ENCODE measurements at places on chromosomes 1 and 21.

DNA sequence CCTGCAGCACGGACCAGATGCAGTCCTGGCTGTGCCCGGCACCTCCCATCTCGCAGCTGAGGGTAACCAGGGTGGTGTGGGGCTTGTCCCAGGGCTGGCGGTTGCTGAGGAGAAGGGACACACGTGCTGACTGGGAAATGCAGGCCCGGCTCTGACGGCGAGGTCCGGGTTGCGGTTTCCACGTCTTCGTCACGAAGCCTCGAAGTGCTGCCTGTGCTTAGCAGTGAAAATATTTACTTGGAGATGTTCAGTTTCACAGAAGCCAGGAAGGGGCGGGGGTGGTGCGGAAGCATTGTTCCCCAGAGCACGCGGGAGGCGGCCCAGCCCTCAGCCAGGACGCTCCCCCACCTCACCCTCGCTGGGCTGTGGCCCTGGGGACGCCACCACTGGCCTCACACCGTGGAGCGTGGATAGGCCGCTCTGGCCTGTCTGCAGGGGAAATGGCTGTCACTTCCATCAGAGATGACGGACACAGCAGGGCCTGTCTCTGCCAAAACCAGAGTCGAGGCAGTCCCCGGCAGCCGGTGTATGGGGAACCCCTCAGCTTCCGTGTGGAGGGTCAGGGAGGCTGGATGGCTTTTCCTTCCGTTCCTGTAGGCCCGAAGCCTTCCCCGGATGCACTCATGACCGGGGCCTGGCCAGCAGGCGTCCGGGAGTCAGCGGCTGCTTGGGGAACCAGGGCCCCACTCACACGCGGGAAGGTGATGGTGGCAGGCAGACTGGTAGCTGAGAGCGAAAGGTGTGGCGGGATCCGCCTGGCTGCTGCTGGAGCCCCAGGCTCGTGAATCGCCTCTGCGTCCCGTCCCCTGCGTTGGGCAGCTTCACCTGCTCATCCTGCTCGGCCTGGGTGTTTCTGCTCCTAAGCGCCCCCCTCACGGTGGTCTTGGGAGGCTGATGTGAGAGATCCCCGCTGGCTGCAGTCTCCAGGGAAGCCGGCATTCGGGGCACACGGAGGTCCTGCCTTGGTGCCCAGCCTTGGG, 14.7 kb upstream of the POFUT2 start:
- DNase-seq: peak; percentile 42

GRCh38 chr1:35316264-35316663, 47.8 kb downstream of the ZMYM4 start:
- DNase-seq: no peak

GRCh38 chr1:206461602-206462455, 8.4 kb upstream of the IKBKE start:
- peak; percentile 49 for DNase-seq

GRCh38 chr1:89794406-89794805, 26.4 kb upstream of the LRRC8D start:
- no peak for DNase-seq

DNA sequence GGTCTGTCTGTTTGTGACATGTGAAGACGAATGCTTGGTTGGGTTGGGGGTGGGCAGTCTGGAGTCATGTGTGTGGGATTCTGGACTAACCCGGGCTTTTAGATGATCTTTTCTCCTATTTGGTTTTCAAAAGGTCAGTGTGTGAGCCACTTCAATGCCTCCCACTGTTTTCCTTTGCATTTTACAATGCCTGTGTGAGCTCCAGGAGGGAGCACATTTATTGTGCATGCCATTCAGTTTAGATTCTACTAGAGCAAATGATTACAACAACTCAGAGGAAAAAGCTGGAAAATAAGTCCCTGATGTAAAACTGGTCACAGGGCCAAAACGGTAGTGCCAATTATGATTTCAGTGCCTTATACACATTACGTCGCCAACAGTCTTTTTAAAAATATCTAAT, 90.9 kb downstream of the LYPLAL1 start:
- DNase-seq: no peak

DNA sequence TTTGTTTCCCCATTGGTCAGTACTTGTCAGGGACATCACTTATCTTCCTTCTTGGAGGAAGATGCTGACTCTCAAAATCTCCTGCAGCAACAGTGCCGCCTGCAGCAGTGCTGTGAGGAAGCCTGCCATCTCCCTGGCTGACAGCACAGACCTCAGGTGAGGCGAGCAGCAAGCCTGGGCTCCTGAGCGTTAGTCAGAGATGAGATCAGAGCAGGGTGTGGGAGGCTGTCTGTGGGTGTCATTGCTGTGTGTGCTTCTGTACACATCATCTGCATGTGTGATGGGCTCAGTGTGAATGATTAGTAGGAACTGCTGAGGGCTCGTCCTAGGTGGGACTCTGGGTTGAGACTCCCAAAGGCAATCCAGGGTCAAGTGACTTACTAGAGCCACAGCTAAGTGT, 6.1 kb downstream of the STRIP1 start:
- DNase-seq: no peak

DNA sequence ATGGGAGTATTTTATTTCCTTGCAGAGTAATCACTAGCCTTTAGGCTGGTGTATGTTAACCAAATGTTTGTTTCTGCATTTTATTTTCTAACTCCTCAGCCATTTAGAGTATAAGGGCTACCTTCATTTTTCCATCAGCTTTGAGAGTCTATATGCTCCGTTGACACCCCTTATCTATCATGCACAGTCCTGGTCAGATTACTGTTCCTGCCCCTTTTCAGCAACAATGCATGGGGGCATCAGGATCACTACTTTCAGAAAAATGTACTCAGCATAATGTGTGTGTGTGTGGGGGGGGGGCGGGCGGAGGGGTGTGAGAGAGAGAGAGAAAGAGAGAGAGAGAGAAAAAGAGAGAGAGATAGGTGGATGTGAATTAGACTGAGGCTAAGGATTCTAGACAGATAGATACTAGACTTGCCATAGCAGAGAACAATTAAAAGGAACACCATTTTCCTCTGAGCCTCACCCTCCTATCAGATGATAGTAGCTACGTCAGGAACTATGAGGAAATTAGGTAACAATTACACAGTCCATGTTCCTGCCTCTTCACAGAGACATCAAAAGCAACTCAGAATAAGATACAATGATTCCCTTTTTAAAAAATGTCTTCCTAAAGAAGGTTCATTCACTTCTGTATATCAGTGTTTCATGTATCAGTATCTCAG, 40.8 kb downstream of the FCER1A start:
- DNase-seq: no peak

- DNase-seq: no peak
These were observed 25.8 kb downstream of the SSBP3 start for GRCh38 chr1:54380290-54380882.

DNA sequence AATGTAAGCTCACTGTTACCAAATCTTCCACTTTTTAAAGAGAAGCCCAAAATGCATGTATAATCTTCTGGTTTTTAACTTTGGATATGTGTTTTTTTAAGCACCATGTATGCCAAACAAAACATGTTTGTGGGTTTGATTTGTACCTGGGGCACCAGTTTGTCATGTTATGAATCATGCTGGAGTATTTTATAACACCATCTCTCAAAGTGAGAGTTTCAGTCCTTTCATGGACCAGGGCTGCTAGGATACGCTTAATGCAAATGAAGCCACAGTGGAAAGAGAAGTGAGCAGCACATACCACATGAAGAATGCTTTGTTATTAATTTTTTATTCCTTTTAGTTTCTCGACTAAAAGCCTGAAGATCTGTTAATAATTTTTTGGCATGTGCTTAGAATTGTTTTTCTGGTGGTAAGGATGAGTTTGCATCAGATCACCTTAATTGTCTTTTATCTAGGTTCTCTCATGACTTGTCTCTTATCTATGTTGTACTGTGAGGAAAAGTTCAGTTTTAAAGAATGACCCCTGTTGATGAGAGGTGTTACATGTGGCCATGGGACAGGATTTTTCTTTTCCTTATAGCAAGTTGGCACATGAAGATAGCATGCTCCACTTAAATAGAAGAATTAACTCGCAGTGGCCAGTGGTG, 2.0 kb upstream of the RABGAP1L start:
- DNase-seq: no peak

GRCh38 chr1:23020706-23021405, 1.6 kb downstream of the KDM1A start:
- DNase-seq: no peak

DNA sequence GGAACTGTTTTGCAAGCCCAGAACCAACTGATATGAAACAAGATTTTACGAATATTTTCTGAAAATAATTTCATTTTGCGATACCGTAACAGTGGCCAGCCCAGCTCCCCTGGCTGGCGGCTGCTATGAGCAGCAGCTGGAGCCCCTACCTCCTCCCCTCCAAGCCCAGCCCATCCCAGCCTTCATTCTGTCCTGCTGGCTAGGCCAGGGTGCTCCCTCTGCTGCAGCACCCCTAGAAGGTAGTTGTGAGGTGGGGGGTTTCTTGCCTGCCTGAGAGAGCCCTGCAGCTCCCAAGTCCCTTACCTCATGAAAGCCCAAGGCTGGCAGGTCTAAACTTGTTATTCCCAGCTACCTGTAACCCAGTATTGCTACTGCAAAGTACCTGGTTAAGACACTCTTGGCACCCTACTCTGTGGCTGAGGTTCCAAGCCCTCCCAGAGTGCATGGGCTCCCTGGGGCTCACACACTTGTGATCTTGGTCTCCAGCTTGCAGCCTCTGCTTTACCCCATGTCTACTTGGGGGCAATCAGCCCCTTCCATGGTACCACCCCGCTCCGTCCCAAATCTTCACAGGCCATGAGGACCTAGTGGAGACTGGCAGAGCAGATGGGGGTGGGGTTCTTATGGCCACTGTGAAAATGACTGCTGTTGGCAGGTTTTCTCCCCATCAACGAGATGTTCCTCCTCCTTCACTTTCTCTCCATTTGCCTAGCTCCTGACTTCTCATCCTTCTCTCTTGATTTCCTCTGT, 239.8 kb downstream of the TRABD2B start:
- DNase-seq: no peak

DNA sequence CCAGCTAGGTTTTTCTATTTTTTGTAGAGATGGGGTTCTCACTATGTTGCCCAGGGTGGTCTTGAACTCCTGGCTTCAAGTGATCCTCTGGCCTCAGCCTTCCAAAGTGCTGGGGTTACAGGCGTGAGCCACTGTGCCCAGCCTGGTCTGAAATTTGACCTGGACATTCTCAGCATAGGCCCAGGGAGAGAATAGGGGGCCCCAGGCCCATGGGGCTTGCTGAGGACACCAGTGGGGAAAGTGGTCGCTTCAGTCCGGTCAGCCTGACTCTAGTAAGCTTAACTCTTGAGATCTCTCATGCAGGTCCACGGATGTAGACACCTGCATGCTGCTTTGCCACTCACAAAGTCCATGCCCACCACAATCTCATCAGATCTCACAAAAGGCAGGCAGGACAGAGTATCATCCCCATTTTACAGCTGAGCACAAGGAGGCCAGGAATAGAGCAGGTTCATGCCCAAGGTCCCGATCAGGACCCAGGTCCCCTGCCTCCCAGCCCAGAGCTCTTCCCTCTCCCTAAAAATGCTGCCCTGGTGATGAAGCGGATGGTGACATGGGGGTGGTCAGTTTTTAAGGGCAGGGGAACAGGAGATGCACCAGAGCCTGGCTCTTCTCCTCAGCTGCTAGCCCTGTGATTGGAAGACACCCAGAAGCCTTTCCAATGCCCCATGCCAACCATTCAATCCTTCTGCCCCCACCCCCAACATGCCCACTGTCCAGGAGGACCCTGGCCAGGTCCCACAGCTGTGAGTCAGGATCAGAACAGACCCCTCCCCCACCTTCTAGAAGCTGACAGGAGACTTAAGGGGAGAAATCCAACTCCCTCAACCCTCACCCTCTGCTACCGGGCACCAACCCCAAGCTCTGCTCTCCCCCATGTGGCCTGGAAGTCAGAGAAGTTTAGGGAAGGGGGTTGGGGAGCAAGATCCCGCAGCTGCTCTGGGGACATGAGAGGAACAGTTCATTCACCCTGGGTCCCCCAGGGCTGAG, 1.8 kb downstream of the FHL3 start:
- no peak for DNase-seq

DNA sequence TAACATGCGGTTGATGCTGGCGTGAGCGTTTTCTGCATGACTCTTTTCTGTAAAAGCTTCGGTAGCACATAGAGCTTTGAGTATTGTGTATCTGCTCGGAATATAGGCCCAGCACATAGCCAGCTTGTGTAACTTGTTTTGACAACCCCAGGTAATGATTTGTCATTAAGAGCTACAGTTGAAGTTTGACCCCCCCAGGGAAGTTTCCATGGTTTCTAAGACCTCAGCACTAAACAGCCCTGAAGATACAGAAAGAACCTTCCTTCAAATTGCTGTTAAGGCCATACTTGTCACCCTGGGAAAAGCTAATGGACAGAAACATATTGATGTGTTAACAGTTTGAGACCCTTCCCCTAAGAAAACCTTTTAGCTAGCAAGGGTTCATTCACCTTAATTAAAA, 380.7 kb downstream of the PRDM2 start:
- no peak for DNase-seq

- DNase-seq: no peak
These were observed 2.9 kb upstream of the SH3D21 start for GRCh38 chr1:36303244-36303643.

GRCh38 chr1:19759740-19760089, 40.0 kb downstream of the TMCO4 start:
- no peak for DNase-seq

DNA sequence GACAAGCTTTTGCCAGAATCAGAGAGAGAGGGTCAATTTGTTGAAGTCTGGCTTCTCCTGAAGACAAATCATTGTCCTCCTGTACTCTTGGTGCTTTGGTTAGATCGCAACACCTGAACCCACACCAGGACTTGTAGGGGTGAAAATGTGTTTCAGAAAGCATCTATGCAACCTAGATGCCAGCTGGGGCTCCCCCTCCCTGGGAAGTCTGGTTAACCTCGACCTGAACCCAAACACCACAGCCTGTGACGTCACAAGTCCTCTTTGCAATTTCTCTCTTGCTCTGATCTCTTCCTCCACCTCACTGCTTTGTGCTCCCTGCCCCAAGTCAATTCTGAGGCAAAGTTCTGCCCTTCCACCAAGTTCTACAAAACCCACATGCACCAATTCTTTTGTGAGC, 42.8 kb upstream of the USP24 start:
- peak; percentile 51 for DNase-seq

GRCh38 chr1:245131026-245131393, 23.8 kb upstream of the KIF26B start:
- DNase-seq: no peak

DNA sequence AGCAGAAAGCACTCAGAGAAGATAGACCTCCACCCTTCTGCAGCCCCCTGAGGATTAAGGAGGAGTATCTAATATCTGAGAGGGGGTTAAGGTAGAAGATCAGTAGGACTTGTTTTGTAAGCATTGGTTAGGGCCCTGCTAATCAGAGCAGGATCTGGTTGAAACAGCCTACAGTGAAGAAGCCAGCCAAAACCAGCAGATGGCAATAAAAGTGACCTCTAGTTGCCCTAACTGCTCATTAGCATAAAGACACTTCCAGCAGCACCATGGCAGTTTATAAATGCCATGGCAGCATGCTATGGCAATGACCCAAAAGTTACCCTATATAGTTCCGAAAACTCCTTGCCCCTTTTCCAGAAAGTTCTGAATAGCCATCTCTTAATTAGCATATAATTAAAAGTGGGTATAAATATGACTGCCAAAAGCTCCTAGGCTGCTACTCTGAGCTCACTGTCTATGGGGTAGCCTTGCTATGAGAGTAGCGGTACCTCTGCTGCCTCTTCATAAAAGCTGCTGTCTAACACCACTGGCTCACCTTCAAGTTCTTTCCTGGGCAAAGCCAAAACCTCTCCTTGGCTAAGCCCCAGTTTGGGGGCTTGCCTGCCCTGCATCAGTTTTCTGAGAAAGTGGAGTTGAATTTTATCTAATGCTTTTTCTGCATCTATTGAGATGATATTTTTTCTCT, 254.2 kb downstream of the PAPPA2 start:
- DNase-seq: no peak

All from stimulated activated naive CD4-positive, alpha-beta T cell (primary cell).